ENCODE measurements at places on chromosomes 6 and 20.

- no peak for DNase-seq
Observed at GRCh38 chr6:80969439-80969838, 783.0 kb downstream of the TENT5A start.

GRCh38 chr6:105802703-105803102 is 283.4 kb upstream of the PRDM1 start:
- DNase-seq, result no peak

DNA sequence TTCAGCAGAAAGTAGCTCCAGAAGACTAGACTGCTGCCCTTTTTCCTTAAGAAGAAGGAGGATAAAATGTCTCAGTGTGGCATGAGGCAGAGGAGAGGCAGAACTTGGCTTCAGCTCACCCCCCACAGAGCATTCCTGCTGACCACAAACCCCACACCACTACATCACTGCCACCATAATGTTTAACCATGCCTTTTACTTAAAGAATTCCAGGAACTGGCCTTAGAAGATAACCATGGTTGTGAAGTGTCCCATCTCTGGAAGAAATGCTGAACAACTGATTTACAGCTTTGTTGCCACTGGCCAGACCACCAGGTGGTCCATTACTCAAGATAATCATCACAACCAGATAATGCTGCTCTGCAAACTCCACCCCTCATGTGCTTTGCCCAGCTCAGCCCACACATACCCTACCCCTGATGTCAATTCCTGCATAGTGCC is 154.1 kb downstream of the CD24 start:
- no peak for DNase-seq

DNA sequence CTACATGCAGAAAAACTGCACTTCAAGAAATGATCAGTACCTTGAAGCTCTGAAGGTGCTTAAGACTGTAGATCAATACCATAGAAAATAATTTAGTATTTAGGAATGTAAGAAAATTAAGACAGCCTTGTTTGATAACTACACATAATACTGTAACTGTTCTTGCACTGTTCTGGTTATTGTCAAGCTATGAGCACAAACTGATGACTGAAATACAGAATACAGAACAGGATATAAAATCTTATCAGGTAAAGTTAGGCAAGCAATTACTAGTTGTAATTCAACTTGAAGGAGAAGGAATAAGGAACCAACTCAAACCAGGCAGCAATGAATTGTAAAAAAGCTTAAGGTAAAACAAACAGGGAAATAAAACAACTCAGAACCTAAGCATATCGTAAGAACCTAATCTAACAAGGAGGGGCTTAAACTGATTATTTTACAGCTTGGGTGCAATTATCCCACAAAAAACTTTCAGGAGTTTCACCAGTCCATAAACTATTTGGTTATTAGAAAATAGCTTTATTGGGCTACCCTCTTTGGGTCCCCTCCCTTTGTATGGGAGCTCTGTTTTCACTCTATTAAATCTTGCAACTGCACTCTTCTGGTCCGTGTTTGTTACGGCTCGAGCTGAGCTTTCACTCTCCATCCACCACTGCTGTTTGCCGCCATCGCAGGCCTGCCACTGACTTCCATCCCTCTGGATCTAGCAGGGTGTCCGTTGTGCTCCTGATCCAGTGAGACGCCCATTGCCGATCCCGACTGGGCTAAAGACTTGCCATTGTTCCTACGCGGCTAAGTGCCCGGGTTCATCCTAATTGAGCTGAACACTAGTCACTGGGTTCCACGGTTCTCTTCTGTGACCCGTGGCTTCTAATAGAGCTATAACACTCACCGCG is 97.7 kb downstream of the ATG5 start:
- no peak for DNase-seq

DNA sequence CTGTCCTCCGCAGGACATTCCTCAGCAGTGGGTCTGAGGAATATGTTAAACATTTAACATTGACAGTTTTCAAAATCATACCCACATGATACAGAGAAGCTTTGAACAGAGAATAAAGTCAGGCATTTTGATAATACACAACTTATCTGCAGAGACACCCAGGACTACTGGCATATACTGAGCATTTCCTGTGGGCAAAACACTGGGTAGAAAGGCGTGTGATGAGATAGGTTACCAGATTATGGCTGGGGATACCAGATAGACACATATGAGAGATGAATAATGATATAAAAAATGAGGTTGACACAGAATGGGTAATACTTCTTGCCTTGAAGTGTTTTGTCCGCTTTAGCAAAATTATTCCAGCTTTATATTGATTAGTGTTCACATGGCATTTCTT is 31.4 kb upstream of the TRIM26 start:
- DNase-seq, result no peak

DNA sequence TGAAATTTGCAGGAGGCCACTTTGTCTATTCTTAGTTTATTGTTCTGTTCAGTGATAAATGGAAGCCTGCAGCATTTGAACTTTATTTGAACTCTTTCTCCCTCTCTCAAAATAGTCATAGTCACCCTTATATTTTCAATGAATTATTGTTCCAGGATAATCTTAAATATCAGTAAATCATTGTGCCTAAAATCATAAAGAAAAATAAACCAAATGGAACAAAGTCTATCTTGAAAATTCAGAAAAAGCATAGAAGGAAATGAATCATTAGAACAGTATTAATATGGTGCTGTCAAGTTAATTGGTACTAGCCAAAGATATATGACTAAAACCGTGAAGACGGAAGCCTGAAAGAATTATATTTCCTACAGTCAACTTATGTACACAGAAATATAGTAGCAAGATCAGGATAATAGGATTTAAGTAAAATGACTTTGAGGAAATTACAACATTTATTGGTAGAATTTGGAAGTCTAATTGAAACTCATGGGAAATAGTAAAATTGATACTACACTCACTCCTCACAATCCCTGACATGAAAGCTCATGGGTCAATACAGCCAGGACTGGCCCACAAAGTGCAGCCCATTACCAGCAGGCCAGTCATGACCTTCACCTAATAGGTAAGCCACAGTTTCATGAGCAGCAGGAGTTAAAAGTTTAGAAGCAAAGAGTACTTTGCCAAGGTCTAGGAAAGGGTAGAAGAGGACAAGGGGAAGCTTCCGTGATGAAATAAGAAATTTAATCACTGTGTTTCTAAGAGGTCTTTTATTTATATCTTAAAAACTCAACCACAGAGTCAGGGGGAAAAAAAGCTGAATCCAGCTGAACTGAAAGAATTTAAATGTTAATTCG is 119.9 kb upstream of the ENPP5 start:
- no peak for DNase-seq

DNA sequence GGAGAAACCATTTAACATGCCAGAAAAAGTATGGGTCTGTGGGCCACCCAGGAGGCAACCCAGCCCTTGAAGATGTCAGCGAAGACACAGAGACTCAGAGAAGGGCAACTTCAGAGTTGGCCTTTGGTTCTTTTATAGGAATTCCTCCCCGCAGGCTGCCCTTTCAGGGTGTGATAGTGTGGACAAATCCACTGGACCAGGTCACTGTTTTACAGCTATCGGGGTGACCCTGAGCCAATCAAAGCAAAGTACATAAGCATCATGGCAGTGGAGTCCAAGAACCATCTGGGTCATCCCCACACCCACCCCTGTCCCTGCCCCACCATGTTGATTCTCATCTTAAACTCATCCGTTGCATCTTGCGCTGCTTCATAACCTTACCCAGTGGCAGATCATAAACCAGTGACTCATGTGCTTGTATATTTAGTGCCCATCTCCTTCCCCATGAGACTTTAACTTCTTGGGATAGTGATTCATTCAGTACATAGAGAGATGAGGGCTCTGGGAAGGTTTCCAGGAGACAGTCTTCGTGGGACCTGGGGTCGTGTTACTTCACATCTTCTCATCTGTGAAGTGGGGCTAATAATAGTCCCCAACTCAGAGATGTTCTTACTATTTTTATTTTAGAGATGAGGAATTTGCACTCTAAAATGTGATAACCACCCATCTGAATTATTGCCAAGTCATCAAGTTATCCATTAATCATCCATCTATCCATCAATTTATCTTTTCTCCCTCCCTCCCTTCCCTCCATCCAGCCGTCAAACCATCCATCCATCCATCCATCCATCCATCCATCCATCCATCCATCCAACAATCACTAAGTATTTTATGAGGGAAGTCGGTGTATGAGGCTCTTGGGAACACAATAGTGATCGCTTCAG is 51.0 kb downstream of the EDN3 start:
- no peak for DNase-seq

- DNase-seq, result no peak
Observed at GRCh38 chr6:136160250-136160649, 89.9 kb downstream of the MTFR2 start.

GRCh38 chr6:146357578-146358430 is 185.8 kb upstream of the RAB32 start:
- no peak for DNase-seq

GRCh38 chr20:53405139-53405538 is 188.5 kb downstream of the ZNF217 start:
- DNase-seq, result no peak

GRCh38 chr6:64123761-64124633 is 488.4 kb downstream of the PHF3 start:
- DNase-seq, result no peak

DNA sequence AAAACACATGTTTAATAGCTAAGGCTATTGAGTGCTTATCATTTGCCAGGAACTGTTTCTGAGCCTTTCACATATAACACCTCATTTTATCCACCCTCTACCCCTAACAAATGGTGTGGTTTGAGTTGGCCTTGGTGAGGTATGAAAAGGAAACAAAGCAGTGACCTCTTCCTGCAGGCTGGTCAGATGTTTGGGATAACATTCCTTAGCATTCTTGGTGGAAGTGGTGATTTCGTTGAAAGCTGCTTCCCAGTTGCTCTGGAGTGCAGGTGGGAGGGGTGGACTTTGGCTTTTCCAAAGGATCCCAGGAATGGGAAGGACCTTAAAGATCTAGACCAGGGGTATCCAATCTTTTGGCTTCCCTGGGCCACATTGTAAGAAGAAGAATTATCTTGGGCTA is 41.3 kb downstream of the CARMIL1 start:
- no peak for DNase-seq

DNA sequence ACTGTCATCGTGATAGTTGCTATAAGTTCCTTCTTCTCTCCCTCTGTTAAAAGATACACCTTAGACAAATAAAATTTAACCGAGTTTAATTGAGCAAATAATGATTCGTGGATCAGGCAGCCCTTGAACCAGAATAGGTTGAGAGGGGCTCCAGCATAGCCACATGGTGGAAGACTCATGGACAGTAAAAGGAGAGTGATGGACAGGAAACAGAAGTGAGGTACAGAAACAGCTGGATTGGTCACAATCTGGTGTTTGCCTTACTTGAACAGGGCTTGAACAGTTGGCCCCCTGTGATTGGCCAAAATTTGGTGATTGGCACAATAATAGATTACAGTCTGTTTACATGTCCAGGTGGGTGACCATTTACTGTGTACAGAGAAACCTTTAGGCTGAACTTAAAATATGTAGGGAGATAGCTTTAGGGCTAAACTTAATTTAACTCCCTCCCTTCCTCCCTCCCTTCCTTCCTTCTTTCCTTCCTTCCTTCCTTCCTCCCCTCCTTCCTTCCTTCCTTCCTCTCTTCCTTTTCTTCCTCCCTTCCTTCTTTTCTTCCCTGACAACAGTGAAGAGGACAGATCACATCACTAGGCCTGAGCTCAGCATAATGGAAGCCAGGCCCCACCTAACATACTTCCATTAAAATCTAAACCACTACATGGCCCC is 531.8 kb upstream of the JARID2 start:
- DNase-seq, result no peak

GRCh38 chr6:69796642-69797390 is at the start of gene LMBRD1:
Gene LMBRD1 (minus strand): TSS chr6:69797010. CDS start chr6:69796881, 129 bp downstream.
- peak; percentile 99 for DNase-seq

GRCh38 chr20:61457725-61458124 is 205.7 kb downstream of the CDH4 start:
- no peak for DNase-seq

DNA sequence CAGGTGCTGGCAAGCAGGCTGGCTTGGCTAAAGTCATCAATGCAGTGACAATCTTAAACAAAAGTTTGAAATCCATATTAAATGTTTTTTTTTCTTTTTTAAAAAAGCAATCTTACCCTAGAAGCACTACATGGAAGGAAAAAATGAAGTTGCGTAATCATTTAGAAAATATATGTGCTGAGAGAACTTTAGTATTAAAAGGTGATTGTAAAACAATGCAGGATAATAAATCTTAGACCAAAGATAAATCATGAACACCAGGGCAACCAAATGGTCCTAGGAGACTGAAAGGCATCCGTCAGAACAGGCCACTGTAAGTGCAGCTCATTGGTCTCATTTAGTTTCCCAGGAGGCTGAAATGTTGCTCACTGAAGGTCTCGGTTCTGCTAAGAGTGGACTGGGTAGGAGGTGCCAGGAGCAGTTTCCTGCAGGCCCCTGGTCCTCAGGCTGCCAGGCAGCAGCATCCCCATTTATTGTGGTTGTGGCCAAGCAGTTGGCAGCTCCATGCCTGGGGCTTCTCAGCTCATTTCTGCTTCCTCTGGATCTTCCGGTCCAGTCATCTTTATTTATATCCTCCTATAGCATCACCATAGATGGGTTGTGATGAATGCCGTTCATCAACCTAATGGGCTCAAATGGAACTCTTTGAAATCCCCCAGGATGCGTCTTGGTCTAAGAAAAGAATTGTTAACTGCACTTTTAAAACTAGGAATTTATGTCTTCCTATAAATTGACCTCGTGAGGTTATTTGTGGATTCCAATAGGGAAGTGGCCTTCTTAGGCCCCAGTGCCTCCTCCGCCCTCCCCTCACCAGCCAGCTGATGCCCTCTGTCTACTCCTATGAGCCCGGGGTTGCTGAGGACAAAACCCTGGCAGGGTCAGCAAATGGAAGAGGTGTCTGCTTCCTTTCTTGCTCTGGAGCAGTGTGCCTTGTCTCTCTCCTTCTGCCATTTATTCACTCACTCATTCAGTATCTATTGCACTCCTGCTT is 269.0 kb downstream of the UST start:
- no peak for DNase-seq

- DNase-seq, result no peak
Observed at GRCh38 chr20:4332121-4332860, 316.9 kb upstream of the RNF24 start.

- no peak for DNase-seq
Observed at GRCh38 chr6:34581561-34581920, 25.4 kb upstream of the SPDEF start.

- DNase-seq, result no peak
Observed at GRCh38 chr6:121105461-121105860, 228.8 kb downstream of the TBC1D32 start.

GRCh38 chr6:63963769-63964315 is 328.2 kb downstream of the PHF3 start:
- DNase-seq, result no peak

DNA sequence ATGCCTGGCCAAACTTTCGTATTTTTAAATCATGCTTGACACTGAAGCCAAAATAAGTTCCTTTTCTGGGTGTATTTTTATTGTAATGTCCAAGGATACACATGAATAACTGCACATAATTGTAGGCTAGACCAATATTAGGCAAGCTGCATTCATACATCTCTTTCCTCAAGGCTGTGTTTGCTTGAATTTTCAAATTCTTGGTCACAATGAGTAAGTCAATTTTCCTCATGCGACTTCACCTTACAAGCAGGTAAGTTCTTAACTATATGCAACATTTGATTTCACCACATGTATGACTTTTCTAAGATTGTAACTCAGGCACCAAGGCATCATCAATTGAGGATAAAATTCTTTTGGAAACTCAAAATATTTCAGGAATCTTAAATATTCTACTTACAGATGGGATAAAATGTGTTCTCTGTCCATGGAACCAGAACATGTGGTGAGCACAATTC is 112.4 kb upstream of the ZNF217 start:
- DNase-seq, result no peak

Measured in stimulated activated CD4-positive, alpha-beta T cell treated with anti-CD3 and anti-CD28 coated beads, Interleukin-2, amount 100 ng/mL, for 24 hours (primary cell).